ENCODE measurements at places on chromosomes 2 and 18.

- no peak for DNase-seq
Measured at GRCh38 chr18:31973929-31974546, 31.1 kb upstream of the TRAPPC8 start.

DNA sequence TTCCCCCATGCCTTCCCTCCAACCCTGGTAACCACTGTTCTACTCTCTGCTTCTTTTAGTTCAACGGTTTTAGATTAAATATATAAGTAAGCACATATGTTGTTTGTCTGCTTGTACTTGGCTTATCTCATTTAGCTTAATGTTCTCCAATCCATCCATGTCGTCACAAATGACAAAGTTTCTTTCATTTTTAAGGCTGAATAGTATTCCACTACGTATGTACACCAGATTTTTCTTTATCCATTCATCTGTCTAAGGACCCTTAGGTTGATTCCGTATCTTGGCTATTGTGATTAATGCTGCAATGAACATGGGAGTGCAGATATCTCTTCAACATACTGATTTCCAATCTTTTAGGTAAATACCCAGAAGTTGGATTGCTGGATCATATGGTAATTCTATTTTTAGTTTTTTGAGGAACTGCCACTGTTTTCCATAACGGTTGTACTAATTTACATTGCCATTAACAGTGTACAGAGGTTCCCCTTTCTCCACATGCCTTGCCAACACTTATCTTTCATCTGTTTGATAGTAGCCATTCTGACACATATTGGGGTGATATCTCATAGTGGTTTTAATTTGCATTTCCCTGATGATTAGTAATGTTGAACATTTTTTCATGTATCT is 8.1 kb downstream of the ASB3 start:
- DNase-seq = no peak

- peak; percentile 23 for DNase-seq
Measured at GRCh38 chr2:44942304-44943030, 965 bp downstream of the SIX3 start.

GRCh38 chr2:191611614-191612013 is 66.3 kb upstream of the NABP1 start:
- no peak for DNase-seq

DNA sequence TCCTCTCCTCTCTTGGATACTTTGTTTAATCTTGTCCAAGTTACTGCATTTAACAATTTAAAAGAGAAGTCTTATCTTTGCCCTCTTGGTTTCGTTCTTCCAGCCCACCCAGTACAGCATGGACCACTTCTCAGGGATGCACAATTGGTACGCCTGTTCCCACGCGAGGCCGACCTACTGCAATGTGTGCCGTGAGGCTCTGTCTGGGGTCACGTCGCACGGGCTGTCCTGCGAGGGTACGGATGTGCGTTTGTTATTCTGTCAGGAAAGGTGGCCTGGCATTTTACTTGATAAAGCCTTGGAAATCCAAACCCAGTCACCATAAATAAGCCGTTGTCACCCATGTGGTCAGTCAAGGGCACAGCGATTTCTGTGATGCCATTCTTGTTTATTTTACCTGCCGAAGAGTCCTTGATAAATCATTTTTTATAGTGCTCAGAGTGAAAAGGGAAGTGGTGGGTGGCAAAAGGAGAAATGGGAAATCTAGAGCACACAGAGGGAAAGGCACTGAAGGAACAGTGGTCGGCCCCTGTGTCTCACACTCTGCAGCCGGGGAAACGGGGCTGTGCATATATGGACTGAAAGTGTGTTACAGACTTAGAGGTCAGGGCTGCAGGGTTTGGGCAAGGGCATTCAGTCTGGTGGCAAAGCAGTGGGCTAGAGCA is 80.5 kb downstream of the DGKD start:
- DNase-seq = no peak

DNA sequence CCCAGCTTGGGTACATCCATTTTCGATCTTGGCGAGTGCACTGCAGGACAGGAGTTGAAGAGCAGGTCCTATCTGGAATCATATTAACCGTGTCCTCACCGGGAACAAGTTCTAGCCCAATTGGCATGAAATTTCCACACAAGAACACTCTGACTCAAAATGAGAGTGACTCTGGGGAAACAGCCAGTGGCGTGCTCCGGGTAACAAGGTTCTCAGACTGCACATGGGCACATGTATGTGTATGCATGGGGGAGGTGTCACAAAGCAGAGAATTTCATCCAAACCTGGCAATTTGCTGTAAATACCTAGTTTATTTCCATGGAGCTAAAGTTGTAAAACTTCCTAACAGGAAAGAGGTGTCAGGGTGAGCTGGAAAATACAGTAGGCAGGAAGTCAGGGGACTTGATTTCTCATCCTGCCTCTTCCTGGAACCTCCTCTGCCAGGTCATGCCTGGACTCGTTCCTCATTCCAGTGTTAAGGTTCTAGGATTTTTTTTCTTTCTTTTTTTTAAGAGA is 1.7 kb downstream of the TUBB6 start:
- no peak for DNase-seq

GRCh38 chr18:24095976-24096375 is 42.9 kb upstream of the CABYR start:
- DNase-seq = no peak

DNA sequence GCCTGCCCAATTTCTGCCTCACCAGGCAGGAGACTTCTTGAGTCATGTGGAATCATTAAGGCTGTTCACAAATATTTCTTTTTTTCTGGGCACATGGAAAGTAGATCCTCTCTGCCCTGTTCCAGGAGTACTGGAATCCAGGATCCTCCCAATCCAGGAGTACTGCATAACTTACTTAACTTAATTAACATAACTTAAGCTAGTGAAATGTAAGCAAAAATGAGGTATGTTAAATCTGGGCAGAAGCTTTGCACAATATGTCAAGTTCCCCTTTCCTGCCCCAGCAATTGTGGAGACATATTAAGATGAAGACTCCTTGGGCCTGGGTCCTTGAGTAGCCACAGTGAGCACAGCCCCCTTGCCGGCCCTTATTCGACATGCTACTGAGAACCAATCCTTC is 3.2 kb downstream of the CD207 start:
- DNase-seq = no peak

DNA sequence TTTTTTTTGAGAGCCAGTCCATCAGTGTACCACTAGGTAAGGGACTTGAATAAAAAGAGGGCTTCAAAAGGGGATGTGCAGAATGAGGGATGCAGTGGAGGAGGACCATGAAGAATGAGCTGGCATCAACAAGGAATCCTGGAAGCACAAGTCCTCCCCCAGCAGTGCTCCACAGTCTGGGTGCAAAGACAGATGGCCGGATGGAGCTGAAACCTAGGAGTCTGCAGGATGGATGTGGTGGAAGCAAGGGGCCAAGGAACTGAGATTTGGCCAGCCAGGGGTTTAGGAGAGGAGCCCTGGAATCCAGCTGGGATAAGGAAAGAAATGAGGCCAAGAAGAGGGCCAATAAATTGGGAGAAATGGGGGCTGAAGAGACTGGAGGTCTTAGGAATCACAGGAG is 51.8 kb upstream of the RAB6C start:
- no peak for DNase-seq

- DNase-seq = peak; percentile 45
Measured at GRCh38 chr2:24382363-24383073, 22.2 kb upstream of the ITSN2 start.

DNA sequence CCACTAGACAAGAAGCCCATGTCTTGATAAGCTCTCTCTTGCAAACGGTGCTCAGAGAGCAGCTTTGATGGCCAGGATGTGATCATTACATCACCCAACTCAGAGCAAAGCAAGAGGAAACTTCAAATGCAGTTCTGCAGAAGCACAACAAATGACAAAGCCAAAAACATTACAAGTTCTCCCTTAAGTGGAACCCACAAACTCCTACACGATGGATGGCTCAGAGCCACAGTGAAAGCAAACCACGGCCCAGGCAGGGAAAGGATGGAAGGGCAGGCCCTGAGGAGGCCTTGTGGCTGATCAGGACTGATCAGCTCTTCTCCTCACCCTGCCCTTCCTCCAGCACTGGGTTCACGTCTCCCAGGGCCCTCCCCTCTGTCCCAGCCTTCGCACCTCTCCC is 326.4 kb downstream of the EIPR1 start:
- DNase-seq = no peak

GRCh38 chr2:30178618-30179434 is 32.0 kb downstream of the YPEL5 start:
- DNase-seq = no peak

DNA sequence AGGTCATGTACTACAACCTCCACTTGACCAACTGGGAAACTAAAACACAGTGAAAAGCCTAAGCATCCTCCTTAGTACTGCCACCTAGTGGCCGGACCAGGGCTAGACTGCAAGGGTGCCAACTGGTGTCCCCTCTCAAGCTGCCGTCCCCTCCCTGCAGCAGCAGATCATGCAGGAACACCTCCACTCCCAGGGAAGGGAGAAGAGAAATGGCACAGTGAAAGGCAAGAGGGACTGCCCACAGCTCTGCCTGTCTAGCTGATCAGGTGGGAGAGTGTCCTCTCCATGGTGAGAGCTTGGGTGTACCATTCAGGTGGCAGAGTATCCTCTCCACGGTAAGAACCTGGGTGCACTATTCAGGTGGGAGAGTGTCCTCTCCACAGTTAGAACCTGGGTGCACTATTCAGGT is 78.1 kb downstream of the AAK1 start:
- peak; percentile 63 for DNase-seq

DNA sequence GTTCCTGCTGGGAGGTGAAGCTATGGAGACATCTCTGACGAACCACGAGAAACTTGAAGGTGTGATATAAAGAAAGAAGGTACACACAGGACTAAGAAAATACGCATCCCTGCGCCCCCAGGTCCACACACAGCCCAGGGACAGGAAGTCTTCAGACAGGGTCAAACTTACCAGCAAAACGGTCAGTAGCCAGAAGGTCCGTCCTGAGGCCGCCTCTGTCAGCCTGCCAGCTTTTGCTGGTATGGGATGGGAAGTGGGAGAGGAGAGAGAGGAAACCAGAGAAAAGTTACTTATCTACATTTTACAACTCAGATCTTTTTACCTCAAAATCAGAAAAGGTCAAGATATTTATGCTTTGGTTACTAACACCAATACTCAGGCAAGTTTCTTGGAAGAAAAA is 47.2 kb downstream of the HDLBP start:
- no peak for DNase-seq

GRCh38 chr2:239160226-239161143 is 240.3 kb downstream of the HDAC4 start:
- no peak for DNase-seq

DNA sequence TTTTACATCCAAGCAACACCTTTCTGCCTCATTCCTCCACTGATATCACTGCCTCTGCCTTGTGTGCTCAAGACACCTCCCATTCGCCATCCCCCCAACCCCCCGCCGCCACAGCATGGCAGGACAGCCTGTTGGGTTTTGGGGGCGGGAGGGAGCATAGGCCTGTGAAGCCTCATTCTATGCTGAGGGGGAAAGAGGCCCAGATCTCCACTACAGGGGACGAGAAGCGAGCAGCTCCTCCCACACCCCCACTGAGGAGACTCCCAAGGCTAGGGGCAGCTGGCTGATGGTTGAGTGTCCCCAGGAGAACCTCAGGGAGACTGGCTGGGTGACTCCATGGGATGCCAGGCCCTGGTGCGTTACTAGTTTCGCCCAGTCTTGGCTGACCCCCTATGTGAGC is 214.3 kb upstream of the SIX2 start:
- no peak for DNase-seq

DNA sequence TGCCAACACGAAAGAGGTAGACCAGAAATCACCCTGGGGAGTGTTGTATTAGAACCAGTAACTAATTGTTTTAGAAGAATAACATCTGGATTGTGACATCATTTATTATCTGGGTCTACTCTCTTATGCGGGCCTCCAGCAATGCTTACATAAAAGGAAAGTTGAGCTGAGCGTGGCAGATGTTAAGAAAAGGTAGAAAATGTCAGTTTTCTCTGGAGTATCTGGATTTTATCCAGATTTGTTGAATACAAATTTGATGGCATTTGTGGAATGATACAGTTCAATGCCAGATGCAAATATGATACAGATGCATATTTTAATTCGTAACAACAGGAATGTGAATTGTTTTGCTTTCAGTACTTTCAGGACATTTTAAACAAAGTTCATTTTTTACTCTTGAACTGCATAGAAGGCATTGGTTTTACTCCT is 90.3 kb downstream of the PRPF40A start:
- no peak for DNase-seq

DNA sequence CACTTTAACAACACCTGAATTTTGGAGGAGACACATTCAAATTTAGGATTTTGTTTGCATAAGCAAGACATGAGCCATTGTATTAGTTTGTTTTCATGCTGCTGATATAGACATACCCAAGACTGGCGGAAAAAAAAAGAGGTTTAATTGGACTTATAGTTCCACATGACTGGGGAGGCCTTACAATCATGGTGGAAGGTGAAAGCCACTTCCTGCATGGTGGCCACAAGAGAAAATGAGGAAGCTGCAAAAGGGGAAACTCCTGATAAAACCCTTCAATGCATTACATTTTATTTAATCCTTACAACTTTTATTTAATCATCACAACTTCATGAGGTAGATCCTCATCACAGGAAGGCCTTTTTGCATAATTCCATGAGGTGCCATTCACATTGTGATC is 242.0 kb upstream of the STON1 start:
- DNase-seq = no peak

DNA sequence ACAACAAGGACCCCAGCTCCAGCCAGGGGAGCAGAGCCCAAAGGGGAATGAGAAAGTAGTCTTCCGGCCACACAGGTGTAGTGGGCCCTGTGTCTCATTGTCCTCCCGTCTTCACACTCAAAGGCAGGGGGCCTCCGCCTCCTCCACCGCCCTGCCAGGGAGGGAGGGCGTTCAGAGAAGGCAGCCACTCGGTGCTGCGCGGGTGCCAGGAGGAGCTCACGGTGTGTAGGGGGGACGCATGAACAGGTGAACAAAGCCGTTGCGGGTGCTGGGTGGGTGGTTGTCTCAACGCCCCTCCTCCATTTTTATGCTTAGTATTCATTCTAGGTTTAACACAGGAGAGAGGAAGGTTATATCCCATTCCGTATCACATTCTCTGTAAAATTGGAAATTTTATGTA is 36.7 kb downstream of the SH3BP4 start:
- DNase-seq = no peak

- DNase-seq = no peak
Measured at GRCh38 chr2:102489646-102490045, 16.6 kb downstream of the SLC9A4 start.

- no peak for DNase-seq
Measured at GRCh38 chr2:25381502-25381901, 39.8 kb upstream of the DNMT3A start.

- no peak for DNase-seq
Measured at GRCh38 chr2:186603286-186603685, 13.4 kb downstream of the ITGAV start.

GRCh38 chr2:101533561-101534148 is 58.7 kb upstream of the RFX8 start:
- DNase-seq = no peak

GRCh38 chr2:48993576-48993975 is 160.7 kb downstream of the FSHR start:
- DNase-seq = no peak

- DNase-seq = no peak
Measured at GRCh38 chr2:239149501-239149900, 251.3 kb downstream of the HDAC4 start.

- DNase-seq = no peak
Measured at GRCh38 chr18:31223371-31223770, 60.7 kb upstream of the DSC1 start.
